ENCODE measurements at places on chromosomes 1 and 21.

DNA sequence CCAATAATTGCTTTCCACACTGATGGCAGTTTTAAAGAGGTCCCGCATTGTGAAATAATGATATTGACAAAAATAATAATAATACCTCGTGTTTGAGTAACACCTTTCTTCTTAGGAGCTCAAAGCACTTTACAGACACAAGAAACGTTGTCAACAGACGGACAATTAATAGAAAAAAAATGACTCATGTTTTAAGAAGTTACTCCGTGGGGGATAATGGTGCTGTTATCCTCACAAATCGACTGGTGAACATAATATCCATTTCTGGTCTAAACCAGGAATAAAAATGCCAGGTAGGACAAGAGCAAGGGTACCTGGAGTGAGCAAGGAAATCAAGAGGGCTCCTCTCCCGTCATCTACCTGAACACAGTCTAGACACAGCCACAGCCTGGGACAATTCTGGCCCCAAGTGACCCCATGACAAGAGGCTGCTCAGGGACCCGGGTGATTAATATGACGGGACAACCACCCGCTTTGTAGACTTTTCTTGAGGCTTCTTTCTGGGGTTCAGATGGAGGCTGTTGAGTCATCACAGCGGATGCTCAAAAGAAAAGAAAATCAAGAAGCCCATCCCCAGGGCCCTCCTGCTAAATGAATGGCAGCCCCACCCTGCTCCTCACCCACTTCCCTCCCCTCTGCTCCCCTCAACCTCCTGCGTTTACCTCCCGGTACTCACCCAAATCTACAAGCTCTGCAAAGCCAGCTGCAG is 146.2 kb upstream of the IRF2BP2 start:
- DNase-seq, result no peak

- no peak for DNase-seq
Observed at GRCh38 chr1:6414443-6414844, 5.3 kb downstream of the HES2 start.

DNA sequence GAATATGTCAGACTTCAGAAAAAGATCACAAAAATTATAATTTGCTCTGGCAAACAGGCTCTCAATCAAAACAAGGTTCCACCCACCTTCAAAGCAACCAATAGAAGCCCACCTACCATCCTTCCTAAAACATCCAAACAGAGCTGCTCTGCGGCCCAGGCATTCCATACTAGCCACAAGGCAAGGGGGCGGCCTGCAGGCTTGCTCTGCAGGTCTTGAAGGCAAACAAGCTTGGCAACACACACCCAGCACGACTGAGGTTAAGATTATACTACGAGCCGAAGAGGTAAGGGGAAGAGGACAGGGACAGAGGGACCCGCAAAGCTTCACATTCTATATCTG is 207.3 kb downstream of the SLC45A1 start:
- no peak for DNase-seq

DNA sequence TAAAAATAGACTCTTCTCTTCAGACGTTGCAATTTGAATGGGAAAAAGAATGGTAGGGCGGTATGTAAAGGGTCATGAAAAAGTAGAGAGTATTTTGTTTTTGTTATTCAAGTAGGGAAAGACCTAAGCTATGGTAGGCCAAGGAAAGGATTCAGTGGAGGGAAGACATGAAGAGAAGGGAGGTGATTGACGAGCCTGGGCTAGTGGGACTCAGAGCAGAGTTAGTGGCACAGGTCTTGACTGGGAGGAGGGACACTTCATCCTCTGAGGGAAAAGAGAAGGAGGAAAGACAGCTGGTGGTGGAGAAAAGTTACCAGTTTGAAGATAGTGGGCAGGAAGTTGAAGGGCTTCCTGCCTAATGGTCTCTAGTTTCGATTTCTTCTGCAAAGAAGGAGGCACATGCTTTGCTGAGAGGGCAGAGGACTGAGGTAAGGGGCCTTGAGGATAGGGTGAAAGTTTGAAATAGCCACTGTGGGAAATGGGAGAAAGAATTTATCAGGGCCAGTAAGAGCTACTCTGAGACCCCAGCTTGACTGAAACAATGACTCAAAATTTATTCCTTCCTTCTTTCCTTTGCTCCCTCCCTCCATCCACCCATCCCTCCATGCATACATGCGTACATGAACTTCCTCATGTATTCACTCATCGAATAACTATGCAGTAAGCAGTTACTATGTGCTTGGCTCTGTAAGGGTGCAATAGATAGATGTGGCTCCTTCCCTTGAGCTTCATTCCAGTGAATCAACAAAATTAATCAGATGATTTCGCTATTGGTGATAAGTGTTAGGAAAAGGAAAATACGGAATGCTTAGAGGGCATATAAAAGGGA is 4.2 kb downstream of the CD48 start:
- DNase-seq, result no peak

DNA sequence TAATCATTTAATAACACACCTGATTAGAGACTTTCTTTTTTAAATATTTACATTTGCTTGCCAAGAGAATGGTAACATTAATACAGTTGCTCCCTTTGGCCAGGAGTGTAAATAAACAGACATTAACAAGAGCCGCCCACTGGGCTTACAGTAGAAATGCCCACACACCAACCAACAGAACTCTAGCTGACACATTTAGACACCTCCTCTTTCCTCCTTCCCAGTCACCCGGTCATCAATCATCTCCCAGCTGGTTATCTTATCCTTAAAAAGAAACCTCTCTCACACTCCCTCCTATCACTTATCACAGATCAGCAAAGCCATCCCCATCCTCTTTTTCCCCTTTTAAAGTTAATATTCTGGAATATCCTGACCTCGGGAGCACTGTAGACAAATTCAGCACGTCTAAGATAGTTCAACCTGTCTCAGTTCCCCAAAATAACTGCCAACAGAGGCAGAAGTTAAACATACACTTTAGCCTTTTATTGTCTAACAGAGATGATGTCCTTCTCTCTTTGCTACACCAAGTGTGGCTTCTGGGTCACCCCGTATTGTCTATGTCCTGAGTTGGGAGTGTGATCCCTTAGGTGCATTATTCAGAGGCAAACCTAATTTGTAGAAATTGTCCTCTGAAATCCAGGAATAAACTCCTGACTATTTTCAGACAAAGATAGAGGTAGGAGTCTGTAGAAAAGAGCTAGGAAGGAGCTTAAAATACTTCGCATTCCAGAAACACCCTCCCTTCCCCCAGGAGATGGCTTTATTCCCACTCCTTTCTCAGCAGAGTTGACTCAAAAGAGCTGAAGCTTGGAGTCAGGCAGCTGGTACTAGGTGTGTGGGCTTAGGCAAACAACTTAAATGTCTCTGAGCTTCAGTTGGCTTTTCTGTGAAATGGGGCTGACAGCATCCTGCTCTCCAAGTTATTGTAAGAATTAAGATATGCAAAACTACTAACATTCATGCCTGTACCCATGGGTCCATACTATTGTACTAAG is 8.8 kb downstream of the MYCL start:
- no peak for DNase-seq

- DNase-seq, result no peak
Observed at GRCh38 chr21:46189959-46190490, 5.8 kb upstream of the SPATC1L start.

GRCh38 chr1:96804648-96805047 is 83.1 kb downstream of the PTBP2 start:
- no peak for DNase-seq

GRCh38 chr1:201016943-201017827 is 6.3 kb downstream of the KIF21B start:
- DNase-seq, result no peak

- DNase-seq, result no peak
Observed at GRCh38 chr1:221781102-221781755, 39.3 kb upstream of the DUSP10 start.

- DNase-seq, result peak; percentile 3
Observed at GRCh38 chr1:85048296-85049064, at the start of gene MCOLN3. Gene MCOLN3, minus strand, starts transcription at chr1:85048500. Its CDS starts 3,140 bp downstream, at chr1:85045360.

DNA sequence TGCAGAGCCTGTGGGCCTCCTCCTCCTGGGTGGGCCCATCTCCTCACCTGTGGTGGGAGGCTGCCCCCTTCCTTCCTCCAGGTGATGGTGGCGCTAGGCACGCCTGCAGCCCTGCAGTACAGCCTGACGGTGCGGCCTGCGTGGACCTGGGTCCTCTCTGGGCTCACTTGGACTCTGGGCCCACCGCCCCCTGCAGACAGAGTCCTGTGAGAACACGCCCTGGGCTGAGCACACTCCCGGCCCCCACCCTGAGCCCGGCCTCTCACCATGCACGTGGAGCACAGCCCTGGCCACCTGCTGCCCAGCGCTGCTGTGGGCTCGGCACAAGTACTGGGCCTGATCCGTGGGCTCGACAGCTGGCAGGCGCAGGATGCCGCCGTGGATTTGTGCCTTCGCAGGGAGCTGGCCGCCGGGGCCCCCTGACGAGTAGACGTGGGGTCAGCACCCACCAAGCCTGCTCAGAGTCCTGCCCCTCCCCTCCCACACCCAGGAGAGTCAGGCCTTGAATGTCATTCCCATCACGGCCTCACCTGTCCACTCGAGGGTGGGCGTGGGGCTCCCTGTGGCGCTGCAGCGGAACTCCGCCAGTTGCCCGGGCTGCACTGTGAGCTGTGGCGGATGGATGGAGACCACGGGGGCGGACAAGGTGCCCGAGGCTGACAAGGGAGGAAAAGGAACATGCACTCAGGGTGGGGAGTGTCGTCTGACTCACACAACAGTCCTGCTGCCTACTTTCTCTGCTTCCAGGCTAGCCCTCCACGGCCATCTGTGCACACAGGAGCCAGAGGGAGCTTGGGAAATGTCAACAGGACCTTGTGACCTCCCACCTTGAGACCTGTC is 43.4 kb downstream of the LDLRAD2 start:
- DNase-seq, result no peak

GRCh38 chr1:58975888-58976287 is 192.0 kb upstream of the JUN start:
- DNase-seq, result no peak

GRCh38 chr1:51189421-51190073 is 46.5 kb upstream of the RNF11 start:
- DNase-seq, result no peak

GRCh38 chr1:22331618-22332423 is 119.8 kb upstream of the ZBTB40 start:
- no peak for DNase-seq

GRCh38 chr1:22607154-22607553 is 29.3 kb upstream of the C1QA start:
- no peak for DNase-seq

DNA sequence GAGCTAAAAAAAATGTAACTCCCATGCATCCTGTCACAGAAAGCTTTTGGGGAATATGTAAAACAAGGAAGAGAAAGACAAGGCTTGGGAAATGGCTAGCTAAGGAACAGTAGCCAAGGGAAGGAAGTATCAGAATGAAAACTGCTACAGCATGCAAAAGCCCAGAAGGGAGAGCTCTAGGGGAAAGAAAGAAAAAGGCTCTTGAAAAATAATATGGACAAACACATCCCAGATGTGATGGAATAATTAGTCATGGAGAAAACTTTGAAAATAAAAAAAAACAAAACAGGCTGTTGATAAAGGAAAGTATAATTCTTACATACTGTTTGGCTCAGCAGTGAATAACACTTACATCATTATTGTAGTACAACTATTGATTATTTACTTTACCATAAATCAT is 47.9 kb upstream of the VCAM1 start:
- no peak for DNase-seq

GRCh38 chr21:34216718-34217032 is 143.3 kb downstream of the MRPS6 start:
- no peak for DNase-seq

GRCh38 chr1:100353988-100354387 is 1.7 kb downstream of the CDC14A start:
- DNase-seq, result peak; percentile 10

GRCh38 chr1:94737124-94737998 is 82.8 kb upstream of the SLC44A3 start:
- DNase-seq, result no peak

DNA sequence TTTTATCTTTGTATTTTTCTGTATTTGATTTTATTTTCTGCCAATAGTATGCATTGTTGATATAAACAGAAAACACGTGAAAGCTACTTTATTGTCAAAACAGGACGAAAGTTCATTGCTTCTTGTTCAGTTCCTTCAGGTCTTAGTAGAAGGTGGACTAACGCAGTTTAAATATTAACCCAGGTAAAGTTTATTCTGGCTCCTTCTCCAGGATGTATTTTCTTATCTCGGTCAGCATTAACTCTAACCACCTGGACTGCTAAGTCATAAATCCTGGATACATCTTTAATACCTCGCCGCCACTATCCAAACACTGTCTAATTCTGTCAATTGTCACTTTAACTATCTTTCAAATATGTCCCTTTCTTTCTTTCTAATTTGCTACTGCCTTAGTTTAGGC is 5.7 kb upstream of the SOAT1 start:
- no peak for DNase-seq

DNA sequence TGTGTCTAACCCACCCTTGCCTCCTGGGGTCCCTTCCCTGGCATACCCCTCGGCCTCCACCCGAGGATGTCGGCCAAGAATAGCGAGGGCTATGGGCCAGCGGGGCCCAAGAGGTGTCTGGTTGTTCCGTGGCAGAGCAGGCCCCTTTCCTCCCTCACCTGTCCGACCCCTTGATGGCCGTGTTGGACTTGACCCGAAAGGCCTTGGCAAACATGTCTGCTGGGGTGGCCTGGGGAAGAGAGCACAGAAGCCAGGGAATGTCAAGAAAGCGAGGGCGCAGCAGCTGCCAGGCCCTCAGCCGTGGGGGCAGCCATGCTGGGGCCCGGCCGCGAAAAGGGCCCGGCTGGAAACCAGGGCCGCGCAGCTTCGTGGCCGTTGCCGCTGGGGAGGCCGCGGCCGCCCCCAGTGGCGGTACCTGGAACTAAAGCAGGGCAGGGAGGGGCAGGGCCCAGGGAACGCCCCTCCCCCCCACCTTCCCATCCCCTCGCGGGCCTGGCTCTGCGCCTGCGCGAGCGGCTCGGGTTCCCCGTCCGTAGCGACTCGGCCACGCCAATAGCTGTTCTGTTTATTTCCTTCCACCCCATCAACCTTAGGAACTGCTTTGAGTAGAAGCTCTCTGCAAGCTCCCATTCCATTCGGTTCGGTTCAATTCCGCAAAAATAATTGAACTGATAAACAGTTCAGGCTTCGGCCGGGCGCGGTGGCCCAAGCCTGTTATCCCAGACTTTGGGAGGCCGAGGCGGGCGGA is at the start of gene EIF2D:
Gene EIF2D (minus strand): TSS at position 337 of the 748 bp plus-strand sequence. CDS start 123 bp downstream, at position 214.
- peak; percentile 95 for DNase-seq

DNA sequence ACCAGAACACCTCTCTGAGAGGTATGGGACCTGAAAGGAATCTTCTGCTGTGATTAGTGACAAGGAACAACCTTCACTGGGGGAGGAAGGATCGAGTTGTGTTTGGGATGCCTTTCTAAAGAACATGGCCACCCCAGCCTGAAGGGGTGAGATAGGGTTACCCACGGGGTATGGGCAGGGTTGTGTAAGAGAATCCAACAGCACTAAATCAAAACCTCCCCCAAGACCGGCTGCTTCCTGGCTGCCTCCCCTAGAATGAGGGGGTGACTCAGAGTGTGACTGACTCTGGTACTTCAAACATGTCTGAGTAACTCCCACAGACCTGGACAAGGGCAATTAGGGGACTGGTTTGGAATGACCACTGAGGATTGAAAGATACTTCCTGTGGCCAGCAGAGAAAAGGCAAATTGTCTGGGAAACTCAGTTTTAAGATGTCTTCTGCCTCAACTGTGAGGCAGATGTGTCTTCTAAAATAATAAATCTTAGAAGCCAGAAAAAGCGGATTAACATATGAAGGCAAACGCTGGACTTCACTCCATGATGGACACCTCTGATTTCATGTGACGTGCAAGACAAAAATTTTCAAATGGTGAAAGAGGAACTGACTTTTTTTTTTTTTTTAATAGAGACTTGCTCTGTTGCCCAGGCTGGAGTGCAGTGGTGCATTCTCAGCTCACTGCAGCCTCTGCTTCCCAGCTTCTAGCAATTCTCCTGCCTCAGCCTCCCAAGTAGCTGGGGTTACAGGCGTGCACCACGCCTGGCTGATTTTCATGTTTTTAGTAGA is 6.7 kb upstream of the PTPN14 start:
- DNase-seq, result no peak

All from T1000 (cell line).